ENCODE measurements at places on chromosomes 11 and 22.

DNA sequence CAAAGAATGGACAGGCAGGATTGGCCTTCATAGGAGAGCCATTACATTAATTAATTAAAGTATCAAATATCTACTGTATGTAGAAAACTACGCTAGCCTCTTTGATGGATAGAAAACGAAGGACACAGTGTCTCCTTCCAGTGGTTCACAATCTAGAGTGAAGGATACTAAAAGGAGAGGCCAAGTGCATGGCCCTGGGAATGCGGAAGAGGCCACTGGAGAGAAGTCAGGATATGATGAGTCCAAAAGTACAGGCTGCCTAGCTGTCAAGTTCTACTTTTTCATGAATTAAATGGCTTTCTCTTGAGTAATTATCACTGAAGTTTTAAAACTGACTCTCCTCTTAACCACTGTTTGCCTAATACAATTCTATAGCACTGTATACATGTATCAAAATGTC, 41.9 kb downstream of the ATG16L2 start:
- no peak for DNase-seq

GRCh38 chr11:130418756-130419155, 9.7 kb downstream of the ADAMTS8 start:
- no peak for DNase-seq

DNA sequence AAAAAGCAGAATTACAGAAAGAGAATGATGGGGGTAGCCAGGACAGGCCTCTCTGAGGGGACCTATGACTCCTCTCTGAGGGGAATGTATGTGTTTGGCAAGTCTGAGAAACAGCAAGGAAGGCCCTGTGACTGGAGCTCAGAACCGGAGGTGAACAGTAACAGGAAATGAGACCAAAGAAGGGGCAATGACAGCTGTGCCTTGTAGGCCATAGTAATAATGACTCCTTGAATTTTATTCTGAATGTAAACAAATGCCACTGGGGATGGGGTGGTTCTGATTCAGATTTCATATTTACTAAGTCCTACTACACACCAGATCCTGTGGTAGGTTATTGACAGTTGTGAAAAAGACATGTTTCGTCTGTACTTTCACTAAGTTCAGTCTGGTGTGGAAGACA, 52.8 kb upstream of the APOA1 start:
- no peak for DNase-seq

DNA sequence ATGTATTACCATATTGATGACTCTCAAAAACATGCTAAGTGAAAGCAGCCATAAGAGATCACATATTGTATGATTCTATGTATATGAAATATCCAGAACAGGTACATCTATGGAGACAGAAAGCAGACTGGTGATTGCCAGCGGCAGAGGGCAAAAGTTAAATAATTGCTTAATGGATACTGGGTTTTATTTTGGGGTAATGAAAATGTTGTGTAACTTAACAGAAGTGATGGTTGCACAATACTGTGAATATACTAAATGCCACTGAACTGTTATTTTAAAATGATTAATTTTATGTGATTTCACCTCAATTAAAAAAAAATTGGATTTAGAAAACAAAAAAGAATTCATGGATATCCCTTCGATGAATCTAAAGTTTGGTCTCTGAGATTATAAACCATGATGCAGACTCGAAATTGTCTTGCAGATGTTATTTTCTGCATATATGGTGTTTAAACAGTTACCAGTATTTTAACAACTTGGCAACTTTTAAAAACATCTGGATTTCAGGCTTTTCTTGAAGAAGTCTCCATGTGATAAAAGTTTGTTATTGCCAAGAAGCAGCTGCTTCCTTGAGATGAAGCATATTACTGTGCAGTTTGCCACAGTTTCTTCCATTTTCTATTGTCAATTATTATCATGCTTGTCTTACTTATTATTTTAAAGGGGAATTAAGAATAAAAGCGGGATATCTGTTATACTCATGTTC, 38.1 kb downstream of the LARGE2 start:
- DNase-seq, result no peak

DNA sequence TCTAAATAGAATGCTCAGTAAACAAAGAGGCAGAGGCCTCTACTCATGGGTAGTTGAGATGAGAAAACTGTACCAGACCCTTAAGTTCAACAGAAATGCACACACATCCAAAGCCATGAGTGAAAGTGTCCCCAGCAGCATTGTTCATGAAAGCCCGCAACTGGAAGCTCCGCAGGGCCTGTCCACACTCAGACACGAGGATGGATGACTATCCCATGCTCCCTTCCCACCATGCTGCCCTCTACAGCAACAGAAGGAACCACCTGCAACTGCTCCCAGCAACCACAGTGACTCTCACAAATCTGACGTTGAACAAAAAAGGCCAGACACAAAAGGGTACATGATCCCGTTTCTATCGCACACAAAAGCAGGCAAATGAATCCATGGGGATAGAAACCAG, 76.9 kb upstream of the ANO1 start:
- no peak for DNase-seq

GRCh38 chr11:32386770-32387377, 48.5 kb downstream of the WT1 start:
- no peak for DNase-seq

DNA sequence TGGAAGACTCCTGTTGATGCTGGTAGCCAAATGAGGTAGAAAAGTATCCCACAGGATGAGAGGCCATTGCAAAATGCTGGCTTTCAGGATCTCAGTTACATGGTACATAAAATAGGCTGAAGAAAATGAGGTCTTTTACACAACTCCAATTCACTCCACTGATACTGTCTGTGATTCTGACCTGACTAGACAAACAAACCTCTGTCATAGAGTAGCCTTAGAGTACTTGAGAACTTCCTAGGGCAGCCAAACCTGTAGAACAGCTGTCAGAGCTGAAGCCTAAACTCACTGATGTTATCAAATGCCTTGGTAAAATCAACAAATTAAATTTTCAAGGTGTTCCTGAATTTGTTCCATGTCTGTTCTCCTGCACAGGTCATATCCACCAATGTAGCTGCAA, 26.2 kb upstream of the POGLUT3 start:
- DNase-seq, result no peak

DNA sequence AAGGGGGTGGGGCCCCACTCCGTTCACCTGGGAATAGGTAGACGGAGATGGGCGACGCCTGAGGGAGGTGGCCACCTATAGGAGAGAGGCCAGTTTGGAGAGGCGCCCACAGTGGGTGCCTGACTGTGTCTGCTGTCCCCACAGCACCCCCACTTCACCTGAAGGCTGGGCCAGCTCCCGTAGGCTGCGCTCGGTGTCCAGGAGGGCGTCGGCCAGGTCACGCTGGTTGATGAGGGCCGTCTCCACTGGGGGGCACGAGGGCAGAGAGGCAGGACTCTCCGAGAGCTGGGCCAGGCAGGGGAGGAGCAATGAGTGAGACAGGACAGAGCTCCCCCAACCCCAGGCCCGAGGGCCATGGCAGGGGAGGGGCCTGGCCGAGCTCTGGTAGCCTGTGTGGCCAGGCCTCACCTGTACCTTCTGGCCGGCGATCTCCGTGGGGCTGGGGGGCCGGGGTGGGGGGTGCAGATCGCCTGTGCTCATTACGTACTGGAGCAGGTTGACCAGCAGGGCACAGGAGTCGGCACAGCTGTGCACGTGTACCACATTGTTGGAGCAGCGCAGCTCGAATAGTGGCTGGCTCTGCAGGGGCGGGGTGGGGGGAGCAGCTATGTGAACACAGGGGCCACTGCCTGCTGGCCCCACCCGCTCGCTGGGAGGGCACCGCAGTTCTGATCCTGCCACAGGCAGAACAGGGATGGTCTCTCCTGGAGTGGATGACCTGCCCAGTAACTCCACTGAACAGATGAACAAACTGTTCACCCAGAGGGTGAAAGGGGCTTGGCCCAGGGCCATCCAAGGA, 14.7 kb downstream of the ATG2A start:
- no peak for DNase-seq
